NCI-H2029 (cell line): ENCODE measurements at places on chromosomes 11 and 22.

DNA sequence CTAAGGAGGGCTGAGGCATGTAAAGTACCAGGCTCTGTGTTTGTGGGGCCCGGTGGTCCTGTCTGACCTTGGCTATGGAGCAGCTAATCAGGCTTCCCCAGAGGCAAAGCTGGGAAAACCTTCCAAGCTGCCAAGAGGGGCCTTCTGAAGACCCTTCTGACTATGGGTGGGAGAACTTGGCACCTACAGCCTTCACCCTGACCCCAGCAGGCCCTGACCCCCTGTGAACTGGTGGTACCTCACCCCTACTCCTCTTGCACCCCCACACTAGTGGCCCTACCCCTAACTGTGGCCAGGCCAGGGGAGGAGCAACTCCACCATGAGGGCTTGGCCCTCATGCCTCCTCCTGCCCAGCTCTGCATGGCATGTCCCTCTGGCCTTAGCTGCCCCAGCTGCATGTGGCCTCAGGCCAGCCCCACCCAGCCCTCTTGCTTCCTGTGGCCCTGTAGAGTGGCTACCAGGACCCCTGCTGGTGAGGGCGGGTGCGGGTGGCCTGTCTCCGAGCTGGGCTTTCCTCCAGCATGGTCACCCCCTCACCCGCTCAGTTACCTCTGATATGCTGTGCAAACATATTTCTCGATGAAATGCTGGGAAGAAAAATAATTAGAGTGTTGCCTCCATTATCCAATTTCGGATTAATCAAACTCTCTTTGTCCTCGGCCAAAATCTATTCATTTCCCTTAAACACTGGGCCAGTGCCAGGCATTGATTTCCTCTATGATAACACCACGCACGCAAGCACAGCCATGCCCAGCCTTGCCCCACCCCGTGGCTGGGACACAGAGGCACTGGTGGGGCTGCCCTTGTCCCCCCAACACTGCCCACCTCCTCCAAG lies 7.5 kb downstream of the GNAZ start:
- no peak for DNase-seq

DNA sequence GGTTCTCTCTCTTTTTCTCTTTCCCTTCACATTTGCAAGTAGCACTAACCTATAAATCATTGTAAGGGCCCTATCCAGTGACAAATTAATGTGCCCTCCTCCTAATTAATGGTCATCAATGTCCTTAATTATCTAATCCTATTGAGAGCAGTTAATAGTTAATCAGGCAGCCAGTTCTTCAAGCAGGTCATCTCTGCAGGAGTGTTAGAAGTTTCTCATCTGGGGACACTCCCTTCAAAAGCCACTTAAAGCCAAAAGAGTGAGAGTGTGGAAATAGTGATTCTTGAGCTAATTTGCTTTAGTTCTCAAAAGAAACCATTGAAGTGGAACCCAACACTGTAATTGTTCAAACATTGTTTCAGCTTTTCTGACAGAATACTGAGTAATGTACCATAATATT lies 141.6 kb downstream of the ELP4 start:
- DNase-seq: no peak

DNA sequence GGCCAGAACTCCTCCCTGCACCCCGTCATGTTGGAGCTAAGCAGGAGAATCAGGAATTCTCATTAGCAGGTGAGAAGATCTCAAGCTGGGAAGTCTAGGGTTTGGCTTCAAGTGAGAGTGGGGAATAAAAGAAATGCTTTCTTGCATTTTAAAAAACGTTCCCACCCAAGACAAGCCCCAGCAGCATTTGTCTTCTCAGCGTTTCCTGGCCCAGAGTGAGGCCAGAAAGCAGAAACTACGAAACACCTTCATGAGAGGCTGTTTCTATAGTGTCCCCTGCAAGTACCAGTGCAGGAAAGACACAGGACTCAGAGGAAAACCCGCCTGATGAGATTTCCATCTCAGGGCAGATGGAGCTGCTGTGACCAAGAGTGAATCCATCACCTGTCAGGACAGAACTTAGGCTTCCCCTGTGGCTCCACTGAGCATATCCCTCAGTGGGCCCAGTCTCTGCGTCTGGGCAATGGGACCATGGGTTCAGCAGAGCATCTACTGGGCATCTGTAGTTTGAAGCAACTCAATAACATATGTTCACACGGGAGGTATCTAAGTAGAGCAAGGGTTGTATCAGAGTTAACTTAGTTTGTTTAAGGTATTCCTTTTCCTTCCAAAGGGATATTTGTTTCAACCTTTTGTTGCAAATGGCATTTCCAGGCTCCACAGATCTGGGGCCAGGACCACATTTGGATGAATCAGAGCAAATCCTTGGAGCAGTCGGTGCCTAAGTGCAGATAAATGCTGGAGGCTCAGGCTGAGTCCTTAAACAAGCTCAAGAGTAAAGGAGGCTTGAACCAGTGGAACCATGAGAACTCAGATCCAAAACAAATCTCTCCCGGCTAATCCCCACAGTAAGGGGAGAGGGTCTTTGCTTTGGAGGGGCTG lies 548.3 kb downstream of the MIAT start:
- no peak for DNase-seq

DNA sequence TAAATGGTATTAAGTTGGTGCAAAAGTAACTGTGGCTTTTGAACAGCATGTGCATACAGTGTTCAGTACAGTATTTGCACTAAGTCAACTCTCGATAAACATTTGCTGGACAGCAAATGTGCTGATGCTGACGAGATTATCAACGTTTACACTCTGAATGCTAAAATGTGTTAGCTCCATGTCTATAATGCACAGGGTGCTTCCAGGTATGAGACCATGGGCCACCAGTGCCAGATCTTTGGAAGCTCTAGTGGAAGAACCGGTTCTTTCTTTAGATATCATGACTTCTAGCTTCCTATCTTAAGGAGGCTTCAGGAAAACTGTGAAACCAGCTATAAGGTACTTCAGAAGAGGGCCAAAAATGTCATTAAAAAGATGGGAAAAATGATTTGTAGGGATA lies 17.2 kb downstream of the SNX19 start:
- DNase-seq: no peak

GRCh38 chr11:124193221-124194010 lies 10.3 kb downstream of the OR10D3 start:
- no peak for DNase-seq

DNA sequence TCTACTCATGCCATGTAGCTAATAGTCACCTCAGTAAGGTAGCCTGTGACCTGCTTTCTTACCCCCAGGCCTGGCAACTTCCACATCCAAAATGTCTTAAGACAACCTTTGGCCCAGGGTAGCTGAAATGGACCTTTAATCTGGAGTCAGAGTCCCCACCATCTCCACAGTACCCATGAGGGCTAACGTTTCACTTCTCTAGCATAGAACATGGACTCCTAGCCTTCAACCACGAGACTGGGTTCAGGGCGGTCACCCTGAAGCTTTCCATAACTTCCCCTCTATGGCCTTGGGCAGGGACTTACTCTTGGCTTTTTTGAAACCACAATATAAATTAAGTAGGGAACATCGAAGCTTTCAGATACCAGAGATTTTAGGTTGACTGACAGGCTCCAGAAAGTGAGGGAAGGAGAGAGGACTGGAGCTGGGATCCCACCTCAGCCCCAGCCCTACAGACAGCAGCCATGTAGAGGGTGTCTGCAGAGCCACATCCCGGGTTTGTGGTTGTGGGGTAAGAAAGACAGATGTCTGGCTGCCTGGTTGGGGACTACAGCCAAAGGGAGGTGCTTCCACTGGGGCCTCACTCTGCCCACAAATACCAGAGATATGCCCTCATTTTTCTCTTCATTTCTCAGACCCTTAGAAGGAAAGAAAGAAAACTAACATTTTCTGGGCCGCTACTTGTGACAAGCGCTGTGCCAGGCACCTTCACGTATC lies 2.6 kb downstream of the TBC1D10A start:
- DNase-seq: no peak
